Cortex of kidney (tissue), 1 donor: ENCODE measurements at places on chromosomes 7 and 10.

DNA sequence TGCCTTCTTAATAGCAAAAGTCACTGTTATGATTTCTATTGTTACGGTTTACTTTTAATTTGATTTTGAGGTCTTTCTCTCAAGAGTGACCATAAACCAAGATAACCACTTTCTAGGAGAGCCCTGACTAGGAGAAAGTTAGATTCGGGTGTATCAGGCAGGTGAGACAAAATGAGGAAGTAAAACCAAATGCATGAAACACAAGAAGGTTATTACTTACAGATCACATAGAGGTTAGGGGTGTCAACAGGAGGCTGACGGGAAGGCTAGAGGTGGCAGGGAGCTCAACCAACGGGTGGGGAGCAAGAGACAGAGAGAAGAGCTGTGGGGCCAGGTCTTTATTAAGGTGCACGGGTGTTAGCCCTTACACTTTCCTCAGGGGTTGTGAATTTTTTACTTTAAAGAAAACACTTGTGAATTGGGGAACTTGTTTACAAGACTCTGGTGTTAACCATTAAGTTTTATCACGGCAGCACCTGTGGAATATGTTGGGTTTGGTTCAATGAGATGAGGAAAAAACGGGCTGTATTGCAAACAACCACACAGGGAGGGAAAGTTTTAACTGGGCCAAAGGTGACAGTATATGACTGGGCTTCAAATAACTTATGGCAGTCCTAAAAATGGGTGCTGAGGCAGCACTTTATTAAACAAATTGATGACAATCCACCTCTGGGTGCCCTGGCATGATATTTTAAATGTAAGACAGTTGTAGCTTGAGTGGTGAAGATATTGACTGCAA, 154.9 kb downstream of the SDHAF3 start:
- no peak for DNase-seq

DNA sequence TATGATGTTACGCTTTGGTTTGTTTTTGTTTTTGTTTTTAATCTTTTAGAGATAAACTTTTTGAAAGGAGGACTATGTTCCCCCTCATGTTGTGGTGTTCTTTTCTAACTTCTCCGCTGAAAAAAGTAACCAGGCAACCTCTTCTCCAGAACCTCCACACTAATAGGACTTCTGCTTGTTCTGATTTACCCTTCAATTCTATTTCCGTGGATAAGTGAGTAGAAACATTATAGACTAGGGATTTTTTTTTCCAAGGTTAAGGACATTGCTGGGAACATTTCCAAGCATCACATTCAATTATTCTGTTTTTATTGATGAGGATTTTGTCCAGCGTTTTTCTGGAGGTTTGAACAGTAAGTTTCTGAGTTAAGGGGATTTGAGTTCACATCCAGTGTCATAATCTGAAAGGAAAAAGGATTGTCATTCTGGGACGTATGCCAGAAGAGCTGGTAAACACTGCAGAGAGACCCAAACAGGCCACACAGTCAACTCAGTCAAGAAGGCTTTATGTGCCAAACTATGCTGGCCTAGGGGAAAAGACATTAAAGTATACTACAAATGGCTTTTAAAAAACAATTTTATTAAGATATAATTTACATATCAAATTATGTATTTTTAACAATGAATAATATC, 28.3 kb upstream of the RALA start:
- no peak for DNase-seq

- no peak for DNase-seq
Observed at GRCh38 chr7:156752367-156753228, 112.0 kb downstream of the RNF32 start.

DNA sequence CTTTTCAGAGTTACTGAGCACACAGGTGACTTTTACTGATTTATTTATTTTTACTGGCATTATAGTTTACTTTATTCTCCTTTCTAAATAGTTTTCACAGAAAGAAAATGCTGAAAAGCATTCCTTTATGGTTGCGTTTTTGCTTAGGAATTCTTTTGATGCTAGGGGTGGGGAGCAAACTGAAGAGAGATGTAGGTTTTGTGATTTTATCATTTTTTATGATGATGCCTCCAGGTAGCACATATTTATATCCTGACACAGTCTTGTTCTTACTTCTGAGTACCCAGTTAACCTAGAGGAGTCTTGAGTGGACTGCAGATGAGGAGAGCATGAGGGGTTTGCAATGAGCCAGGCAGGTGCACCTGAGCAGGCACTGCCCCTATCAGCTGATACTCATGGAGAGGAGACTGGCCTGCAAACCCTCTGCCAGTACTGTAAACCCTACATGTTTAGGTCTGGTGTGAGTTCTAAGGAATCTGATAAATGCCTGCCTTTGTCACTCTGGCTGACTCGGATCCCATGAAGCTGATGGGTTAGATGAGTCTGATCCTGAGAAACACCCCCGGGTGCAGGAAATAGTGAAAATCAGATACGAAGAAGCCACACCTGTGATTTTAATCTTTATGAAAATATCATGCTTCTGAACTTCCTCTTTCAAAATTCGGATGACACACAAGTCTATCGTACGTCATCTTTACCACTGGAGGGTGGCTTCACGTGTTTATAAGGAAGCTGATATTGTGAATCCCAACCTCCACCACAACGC, 302.9 kb downstream of the WDR37 start:
- no peak for DNase-seq

DNA sequence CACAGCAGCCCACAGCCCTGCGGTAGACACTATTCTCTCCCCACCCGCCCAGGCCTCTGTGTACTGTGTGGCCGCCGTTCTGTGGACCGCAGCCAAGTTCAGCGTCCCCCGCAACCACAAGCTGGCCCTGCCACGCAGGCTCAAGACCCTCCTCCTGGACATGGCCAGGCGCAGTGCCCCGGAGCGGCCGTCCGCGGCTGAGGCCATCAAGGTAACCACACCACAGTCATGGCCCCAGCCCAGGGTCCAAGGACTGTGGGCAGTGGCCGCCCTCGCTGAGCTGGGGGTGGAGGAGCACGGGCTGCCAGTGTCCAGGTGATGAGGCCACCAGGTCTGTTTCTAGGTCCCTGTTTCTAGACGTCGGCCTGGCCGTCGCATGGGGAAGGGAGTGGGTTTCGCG, 34.4 kb upstream of the UTF1 start:
- DNase-seq = no peak

DNA sequence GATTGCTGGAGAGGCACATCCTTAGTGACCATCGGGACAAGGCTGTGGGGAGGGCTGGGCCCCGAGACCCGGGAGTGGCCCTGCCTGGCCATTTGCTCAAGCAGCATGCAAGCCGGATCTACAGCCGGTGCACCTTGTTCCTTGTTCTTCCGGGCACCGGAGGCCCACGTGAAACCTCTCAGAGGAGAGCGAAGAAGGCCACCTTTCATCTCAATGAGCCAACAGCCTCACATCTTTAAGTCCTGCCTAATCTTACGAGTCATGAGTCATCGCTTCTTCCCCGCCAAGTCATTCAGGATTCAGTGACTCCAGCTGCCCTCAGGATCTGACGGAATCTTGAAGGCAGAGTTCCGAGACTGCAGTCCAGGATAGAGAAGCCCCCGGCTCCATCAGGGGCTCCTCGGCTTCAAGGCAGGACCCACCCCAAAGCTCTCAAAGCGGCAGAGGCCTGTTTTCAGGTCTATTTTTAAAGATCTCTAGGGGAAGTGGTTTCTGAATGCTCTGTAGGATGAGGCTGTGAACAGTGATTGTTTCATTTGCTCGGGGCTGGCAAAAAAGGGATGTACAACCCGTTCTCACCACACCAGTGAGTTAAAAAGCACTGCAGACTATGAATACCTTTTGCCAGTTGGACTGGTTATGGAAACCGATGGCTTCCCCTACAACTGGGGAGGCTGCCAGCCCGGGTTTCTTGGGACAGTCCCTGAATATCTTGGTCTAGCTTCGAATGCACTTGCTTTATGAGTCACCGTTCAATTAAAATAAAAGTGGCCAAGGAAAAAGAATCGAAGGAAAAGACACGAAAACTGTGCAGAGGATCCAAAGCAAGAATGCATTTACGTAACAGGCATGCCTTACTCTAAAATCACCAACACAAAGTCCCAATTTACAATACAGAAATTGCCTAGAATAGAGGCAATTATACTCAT, 57.2 kb upstream of the ECHDC3 start:
- DNase-seq = no peak

- DNase-seq = no peak
Observed at GRCh38 chr10:35194906-35195305, 68.3 kb downstream of the CREM start.

DNA sequence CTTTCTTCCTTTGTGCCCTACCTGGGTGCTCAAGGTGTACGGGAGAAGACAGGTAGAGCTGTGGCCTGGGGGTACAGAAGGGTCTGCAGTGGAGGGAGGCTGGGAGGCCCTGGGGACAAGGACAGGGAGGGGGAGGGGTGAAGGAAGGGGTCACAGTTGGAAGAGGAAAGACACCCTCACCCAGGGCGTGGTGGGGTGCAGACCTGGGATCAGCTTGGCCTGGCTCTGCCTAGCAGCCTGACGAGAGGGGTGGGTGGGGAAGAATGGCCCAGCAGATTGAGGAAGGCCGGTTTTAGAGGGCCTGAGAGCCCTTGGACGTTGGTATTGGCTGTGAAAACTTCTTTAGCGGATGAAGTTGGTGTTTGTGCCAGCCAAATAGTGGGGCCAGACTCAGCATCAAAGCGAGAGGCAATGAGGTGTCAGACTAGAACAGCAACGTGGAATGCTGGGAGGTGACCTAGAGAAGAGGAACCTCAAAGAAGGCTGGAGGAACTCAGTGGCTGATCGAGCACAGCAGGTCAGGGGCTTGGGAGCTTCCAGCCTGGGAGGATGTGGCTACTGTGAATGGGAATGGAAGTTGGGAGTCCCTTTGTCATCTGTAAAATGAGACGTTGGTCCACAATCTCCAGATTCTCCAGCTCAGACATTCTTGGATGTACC, 18.1 kb upstream of the TRIM8 start:
- DNase-seq = no peak

DNA sequence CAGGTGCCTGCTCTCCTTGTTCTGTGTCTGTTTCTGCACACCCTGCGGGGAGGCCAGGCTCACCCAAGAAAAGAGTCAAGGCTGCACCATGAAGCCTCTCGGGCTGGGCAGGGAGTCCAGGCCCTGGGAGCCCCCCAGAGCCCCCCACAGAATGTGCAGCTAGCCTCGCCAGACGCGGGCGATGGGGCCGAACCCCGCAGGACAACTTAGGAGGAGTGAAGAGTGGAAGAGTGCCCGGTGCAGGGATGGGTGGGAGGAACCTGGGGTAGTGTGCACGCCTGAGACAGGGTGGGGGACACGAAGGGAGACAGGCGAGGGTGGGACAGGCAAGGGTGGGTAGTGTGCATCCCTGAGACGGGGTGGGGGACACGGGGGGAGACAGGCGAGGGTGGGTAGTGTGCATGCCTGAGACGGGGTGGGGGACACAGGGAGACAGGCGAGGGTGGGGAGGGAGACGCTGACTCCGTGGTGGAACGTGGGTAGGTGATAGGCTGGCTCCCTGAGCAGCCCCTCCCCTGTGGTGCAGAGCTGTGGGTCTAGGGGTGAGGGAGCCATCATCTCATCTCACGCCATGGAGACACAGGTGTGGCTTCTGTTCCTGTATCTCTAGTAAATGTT, 615.4 kb downstream of the DNAJB6 start:
- DNase-seq = no peak
